Stimulated activated CD4-positive, alpha-beta T cell treated with anti-CD3 and anti-CD28 coated beads, TNF-alpha, amount 100 ng/mL, for 4 hours (primary cell): ENCODE measurements at places on chromosomes 4 and X.

- DNase-seq, result no peak
Observed at GRCh38 chrX:48003367-48003757, 427 bp downstream of the ZNF182 start.

DNA sequence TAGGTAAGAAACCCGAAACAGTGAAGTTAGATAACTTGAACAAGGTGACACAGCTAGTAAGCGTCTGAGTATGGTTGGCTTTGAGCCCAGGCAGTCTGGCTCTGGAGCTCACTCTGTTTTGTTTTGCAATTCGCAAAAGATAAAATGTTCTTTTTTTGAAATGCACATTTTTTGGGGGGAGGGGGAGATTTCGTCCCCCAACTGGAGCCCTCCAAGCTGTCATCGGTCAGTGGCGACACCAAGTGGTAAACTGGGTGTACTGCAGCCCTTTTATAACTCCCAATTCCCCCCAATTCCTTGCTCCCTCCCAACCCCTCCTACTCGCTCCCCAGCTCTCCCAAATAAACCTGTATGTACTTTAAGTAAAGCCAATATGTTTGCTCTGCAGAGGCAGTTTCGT lies 2.8 kb upstream of the CLCN5 start:
- DNase-seq, result no peak

DNA sequence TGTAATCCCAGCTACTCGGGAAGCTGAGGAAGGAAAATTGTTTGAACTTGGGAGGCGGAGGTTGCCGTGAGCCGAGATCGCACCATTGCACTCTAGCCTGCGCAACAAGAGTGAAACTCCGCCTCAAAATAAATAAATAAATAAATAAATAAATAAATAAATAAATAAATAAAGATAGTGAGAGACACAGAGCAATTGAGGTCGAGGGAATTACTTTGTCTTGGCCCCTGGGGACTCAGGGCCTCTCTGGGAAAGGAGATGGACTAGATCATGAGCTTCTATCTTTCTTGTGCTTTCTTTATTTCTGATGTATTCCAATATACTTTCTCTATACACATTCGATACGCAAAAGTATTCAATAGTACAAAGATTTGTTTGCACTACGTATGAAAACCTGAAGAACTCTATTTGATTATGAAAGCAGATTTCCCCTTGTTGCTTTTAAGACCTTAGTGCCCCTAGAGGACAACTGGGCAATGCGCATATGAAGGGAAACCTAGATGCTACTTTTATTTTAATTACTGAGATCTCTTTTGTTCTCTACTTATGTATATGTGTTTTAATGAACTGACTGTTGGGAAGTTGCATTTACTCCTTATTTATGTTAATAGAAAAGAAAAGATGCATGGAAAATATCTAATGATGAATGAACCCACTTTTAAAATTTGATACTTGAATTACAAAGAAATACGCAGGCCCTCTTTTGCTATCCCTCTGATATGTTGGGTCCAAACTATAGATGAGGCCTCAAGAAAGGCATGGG lies 12.8 kb upstream of the ELOVL6 start:
- DNase-seq, result no peak

GRCh38 chrX:147899379-147900114 lies 12.2 kb upstream of the FMR1 start:
- DNase-seq, result no peak

DNA sequence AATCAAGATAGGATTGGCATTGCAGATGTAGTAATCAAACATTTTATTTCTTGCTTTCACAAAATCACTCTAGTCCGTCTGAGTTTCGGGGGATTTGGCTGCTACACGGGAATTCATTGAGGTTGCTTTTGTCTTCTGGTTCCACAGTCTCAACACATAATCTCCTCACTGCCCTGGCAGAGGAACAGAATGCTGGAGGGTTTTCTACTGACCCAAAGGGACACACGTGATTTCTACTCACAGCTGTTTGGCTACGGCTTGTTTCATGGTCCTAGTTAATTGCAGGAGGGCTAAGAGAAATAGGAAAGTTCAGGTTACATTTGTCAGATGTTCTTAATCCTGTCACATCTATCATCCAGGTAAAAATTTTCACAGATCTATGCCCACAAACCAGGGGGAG lies 1811.6 kb downstream of the ARAP2 start:
- DNase-seq, result no peak

GRCh38 chr4:23084559-23085248 lies 392.0 kb downstream of the GBA3 start:
- DNase-seq, result no peak

DNA sequence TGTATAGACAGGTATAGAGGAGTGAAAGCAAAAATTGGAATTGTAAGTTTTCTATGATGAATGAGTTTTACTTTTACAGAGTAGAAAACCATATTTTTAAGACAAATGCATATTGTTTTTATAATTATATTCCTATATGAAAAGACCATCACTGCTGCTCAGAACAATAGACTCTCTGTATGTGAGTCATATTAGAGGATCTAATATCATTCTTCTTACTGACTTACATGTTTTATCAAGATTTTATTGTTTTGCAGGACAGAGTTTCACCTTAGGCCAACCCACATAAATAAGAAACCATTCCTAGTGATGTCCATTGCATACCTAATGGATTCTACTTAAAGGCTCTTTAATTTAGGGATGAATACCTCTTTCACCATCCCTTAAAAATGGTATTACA lies 88.6 kb downstream of the NR3C2 start:
- no peak for DNase-seq

DNA sequence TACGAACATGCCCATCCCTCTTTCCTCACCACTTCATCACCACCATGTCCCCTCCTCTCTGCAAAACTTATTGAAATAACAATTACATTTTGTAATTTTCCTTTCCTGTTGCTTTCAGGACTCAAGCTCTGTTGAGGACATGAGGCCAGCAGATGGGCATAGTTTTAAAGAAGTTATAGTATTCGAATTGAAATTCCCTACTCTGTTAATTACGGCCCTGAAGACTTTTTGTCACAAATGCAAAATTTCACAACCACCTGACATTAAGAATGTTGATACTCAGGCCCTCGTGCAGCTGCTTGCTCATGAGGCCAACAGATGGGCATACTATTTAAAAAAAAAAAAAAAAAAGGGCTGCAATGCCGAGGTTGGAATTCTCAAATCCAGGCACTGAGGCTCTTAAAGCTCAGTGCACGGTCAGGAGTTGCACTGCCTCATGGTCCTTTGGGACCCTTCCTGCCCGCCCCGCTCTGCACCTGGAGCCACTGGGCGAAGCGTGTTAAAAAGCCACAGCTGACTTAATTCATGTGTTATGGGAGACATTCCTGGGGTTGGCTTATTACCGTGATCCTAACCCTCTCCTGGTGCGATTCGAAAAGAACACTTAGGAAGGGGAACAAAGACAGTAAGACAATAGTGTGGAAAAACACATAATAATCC lies 34.2 kb upstream of the FAT1 start:
- DNase-seq, result no peak

DNA sequence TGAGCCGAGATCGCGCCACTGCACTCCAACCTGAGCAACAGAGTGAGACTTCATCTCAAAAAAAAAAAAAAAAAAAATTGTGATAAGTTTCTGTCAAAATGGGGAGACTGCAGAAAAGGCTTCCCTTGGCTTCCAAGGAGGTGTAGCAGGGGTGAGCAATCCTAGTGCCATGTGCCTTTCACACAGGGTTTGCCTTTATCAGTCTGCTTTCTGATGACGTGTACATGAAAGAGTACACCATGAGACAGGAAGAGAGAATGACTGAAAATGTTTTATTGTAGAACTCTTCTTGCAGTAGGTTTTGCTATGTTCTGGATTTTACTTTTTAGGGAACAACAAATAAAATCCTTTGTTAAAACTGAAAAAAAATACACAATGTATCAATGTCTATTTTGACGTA lies 23.4 kb upstream of the ZFP42 start:
- DNase-seq, result no peak

DNA sequence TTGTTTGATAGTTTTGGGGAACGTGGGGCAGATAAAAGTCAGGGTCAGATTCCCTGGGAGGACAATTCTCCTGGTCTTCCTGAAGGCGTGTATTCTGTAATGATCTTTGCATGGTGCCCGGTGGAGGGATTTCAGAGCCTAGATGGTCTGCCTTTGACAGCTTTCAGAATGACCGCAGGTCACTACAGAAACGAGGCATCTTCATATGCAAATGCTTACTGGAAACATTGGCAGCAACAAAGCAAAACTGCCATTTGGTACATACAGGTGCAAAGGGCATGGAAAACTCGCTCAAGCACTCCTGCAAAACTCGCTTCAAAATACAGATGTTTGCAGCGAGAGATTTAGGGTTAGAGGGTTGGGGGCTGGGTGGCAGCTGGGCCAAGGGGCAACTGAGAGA lies 8.8 kb downstream of the C4orf50 start:
- no peak for DNase-seq

- no peak for DNase-seq
Observed at GRCh38 chr4:13092702-13093101, 391.4 kb downstream of the RAB28 start.

- no peak for DNase-seq
Observed at GRCh38 chrX:29880977-29881376, 334.4 kb upstream of the MAGEB2 start.
